Thymus (tissue), 14 donors: ENCODE measurements at places on chromosomes 3 and 15. TPM values are rescaled to one million over a fixed set of nuclear protein-coding genes. Genes with fewer than 3 reads are reported as not detected.

The CTXN2 gene
- not detected for polyA plus RNA-seq

The ROBO1 gene
- 13.3 TPM for polyA plus RNA-seq

The ATP8B4 gene
- 8.3 TPM for polyA plus RNA-seq

The MST1R gene
- 25.3 TPM for polyA plus RNA-seq

The C15orf62 gene
- 1.8 TPM for polyA plus RNA-seq

The THSD4 gene
- polyA plus RNA-seq, result 1.7 TPM

The LIPH gene
- 0.84 TPM for polyA plus RNA-seq

The SLC28A2 gene
- polyA plus RNA-seq, result 0.02 TPM
